ENCODE measurements at places on chromosomes 7 and 10.
A peak's percentile ranks its signal among the peaks of the same experiment; 100 is the strongest.

- DNase-seq, result no peak
Observed at GRCh38 chr10:109966961-109967738, 40.6 kb upstream of the ADD3 start.

- DNase-seq, result no peak
Observed at GRCh38 chr7:108076156-108076555, 54.0 kb downstream of the LAMB4 start.

GRCh38 chr7:101165075-101165957 is at the start of gene VGF:
Gene VGF, minus strand, starts transcription at chr7:101165569. Its CDS starts 726 bp downstream, at chr7:101164843.
- peak; percentile 89 for DNase-seq

DNA sequence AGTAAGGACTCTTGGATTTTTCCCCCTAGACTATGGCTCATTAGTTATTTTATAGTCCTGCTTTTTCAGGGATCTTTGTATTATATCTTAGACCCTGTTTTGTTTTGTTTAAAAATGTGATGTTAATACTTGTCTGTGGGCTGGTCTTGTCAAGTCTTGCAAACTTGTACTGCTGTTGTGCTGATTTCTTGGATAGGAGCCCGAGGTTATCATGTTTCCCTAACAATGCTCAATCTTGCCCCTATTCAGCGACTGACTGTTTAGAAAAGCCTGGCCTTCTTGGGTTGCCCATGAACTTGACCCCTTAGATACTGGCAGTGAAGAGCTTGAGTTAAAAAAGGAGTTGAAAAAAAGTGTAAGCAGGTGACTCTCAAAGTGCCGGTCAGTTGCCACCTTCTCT is 115.7 kb downstream of the KIAA1217 start:
- DNase-seq, result no peak

- no peak for DNase-seq
Observed at GRCh38 chr10:23433701-23434100, 5.2 kb upstream of the OTUD1 start.

DNA sequence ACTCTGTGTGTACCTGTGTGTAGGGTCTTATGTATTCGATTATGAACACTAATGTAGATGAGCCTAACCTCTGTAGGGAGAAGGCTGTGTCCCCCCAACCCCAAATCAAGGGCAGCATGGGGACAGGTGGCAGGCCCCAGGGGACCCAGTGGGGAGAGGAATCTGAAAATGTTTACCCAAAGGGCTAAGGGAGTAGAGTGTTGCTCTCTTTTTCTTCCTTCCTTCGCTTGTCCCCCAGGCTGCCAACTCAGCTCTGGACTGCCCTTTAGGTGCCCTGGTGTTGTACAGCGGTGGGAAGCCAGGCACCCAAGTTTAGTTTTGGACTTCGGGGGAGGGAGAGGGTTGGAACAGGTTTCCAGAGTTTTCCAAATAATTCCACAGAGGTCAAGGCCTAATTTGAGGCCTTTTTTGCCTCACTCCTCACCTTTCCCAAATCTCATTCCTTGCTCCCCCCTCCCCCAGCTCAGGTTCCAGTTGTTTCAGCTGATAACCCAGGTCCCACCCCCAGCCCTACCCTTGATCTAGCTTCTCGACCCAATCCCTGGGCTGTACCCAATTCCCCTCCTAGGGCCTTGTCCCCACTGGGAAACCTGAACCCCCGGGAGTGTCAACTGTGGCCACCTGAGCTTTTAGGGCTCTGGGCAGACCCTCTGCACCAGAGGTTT is 9.1 kb upstream of the PAX2 start:
- no peak for DNase-seq

DNA sequence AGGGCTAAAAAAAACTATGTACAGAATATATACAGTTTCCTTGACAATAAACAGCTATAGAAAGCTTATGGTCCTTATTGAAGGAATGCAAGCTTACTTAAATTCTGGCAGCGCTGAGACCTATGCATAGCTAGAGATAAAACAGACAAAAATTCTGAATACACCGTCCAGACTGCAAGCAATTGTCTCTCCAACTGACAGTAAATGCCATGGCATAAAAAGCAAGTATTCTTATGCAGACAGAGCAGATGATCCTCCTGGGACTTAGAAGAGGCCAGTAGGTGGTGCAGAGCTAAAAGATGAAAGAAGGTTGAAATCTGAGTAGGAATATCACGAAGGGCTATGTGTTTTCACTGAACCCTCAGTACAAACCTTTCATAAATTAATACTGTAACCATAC is 157.0 kb upstream of the CACNA2D1 start:
- DNase-seq, result no peak
